ENCODE measurements at places on chromosomes 1 and 21.
A peak's percentile ranks its signal among the peaks of the same experiment; 100 is the strongest.

GRCh38 chr1:153345187-153346076 is 3.2 kb downstream of the PGLYRP4 start:
- DNase-seq, result no peak

GRCh38 chr1:30446508-30446907 is 276.9 kb downstream of the MATN1 start:
- no peak for DNase-seq

GRCh38 chr1:19139711-19140110 is 70.4 kb downstream of the UBR4 start:
- no peak for DNase-seq

GRCh38 chr1:178942285-178943198 is 71.7 kb upstream of the ANGPTL1 start:
- DNase-seq, result peak; percentile 60

- no peak for DNase-seq
These were observed 7.5 kb downstream of the DYRK1A start for GRCh38 chr21:37374027-37374426.

DNA sequence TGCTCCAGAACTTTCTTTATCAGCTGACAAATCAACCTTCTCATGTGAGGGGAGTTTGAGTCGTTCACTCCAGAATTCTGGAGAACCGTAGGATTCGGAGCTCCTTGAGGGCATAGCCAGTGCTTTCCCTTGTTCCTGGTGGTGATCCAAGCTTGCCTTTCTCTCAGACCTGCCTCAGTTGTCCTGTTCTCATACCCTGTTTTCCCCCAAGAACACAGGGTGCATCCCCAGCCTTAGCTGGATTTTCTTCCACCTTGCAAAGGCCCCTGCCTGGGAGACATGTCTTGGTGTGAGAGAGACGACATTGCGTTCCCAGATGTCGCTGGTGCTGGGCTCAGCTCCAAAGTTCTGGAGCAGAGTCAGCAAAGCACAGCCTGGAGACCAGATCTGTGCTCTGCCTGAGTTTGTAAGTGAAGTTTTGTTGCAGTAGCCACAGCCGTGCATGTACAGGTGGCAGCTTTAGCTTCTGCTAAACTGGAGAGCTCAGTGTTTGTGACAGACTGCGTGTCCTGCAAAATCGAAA is 40.0 kb downstream of the ABCG1 start:
- no peak for DNase-seq

DNA sequence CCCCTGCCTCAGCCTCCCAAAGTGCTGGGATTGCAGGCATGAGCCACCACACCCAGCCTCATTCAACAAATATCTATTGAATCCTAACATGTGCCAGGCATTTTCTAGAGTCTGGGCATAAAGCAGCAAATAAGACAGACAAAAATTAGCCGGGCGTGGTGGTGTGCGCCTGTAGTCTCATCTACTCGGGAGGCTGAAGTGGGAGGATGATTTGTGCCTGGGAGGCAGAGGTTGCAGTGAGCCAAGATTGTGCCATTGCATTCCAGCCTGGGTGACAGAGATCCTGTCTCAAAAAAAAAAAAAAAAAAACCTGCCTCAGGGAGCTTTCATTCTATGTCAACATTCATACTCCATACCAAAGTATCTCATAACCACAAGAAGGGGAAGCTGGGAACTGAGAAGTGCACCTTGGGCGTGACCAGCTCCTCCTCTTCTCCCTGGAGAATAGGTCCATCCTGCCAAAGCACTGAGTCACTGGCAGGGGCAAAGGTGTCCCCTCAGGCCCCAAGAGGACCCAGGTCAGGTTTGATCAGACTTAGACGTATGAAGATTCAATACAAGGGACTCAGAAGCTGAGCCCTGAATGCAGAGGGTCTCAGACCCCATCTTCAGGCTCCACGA is 36.8 kb upstream of the PPP1R15B start:
- no peak for DNase-seq

All from AG10803 (cell line).